ENCODE measurements at places on chromosomes 11 and 22.

GRCh38 chr11:123122341-123122740, 60.4 kb upstream of the HSPA8 start:
- no peak for DNase-seq

DNA sequence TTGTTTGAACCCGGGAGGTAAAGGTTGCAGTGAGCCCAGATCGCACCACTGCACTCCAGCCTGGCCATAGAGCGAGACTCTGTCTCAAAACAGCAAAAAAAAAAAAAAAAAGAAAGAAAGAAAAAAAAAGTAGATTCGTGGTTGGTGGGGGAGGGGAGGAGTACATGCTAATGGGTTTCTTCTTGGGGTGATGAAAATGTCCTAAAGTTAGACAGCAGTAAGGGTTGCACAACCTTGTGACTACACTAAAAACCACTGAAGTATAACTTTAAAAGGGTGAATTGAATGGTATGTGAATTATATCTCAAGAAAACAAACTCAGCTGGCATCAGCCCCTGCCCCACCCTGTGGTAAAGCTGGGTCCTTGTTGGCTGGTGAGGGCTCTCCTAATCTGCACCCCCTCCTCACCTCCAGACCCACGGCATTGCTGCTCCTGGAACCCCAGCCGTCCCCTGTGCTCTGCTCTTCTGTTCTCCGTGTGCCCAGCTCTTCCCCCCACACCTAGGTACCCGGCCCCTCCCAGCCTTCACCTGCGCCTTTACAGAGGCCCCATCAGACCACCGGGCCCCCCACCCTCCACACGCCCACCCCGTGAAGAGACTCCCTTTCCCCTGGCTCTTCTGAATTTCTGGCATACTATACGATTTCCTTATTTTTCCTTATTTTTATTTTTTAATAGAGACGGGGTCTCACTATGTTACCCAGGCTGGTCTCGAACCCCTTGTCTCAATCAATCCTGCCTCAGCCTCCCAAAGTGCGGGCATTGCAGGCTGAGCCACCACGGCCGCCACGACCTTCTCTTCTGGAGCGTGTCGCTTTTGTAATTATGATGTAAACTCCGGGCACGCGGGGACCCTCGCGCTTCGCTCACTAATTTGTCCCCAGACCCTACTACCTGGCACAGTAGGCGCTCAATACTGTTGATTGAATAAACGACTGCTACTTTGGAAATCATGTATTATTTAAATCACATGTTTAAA, 924 bp upstream of the FADD start:
- DNase-seq: no peak

GRCh38 chr11:122085264-122085663, 30.8 kb downstream of the BLID start:
- no peak for DNase-seq

GRCh38 chr22:19478045-19478900, 720 bp downstream of the UFD1 start:
- no peak for DNase-seq

All from SK-N-MC (cell line).